ENCODE measurements at places on chromosomes 3 and 15.

DNA sequence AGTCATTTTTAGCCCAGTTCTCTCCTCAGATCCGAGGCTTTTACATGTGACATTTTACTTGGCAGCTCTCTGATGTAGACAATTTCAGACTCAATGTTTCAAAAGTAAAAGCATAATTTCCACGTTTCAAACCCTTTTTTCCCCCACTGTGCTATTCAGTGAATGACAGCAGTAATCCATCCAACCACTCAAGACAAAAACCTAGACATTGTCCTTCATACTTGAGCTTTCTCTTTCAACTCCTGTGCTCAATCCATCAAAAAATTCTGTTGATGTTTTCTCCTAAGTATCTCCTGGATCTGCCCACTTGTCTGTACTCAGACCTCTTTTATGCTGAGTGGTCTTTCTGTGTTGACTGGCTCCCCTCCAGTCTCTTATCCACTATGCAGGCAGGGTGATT is 214.7 kb downstream of the CHL1 start:
- DNase-seq: no peak
- peaks cover 18% of the 10 kb centered on the region for H3K27me3 ChIP-seq
- H3K36me3 ChIP-seq: no peaks in the 10 kb centered on the region
- H3K27ac ChIP-seq: no peak overlapping the region
- H3K4me3 ChIP-seq: no peak overlapping the region
- peaks cover 2% of the 10 kb centered on the region for H3K4me1 ChIP-seq

DNA sequence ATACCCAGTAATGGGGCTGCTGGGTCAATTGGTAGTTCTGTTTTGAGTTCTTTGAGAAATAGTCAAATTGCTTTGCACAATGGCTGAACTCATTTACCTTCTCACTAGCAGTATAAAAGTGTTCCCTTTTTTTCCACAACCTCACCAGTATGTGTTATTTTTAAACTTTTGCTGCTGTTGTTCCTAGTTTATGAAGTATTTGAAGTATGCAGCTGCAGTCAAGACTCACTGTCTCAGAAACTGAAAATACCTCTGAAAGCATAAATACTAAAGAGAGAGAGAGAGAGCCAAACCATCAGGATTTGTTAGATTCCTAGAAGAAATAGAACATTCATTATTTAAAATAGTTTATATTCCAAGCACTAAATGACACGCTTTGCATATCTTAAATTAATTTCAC is 764.2 kb downstream of the NTRK3 start:
- no peaks in the 10 kb centered on the region for H3K36me3 ChIP-seq
- H3K27me3 ChIP-seq: no peaks in the 10 kb centered on the region
- no peak overlapping the region for H3K27ac ChIP-seq
- no peaks in the 10 kb centered on the region for H3K4me1 ChIP-seq
- no peak for DNase-seq

GRCh38 chr3:116440196-116440595 is 5.1 kb downstream of the LSAMP start:
- H3K4me3 ChIP-seq: no peak overlapping the region
- H3K27me3 ChIP-seq: no peaks in the 10 kb centered on the region
- no peak overlapping the region for H3K27ac ChIP-seq
- no peaks in the 10 kb centered on the region for H3K4me1 ChIP-seq
- no peak for DNase-seq

DNA sequence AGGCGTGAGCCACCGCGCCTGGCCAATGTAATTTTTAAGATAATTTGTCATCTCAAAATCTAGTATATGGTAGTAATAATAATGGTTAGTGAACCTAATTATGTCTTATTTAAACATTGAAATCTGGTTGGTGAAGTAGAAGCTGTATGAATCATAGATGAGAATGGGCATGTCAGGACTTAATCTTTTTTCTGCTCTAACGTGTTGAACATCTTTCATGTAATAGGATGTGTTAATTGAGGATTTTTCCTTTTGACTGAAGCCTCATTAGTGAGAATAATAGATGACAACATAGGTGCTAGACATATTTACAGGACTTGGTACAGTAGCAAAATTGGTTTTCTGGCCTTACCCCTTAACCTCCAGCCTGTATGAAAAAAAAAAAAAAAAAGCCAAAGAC is 835.6 kb downstream of the IGSF11 start:
- no peaks in the 10 kb centered on the region for H3K27me3 ChIP-seq
- no peak for DNase-seq
- H3K27ac ChIP-seq: no peak overlapping the region

GRCh38 chr3:171743327-171744157 is 66.7 kb downstream of the PLD1 start:
- H3K27me3 ChIP-seq: peaks cover 9% of the 10 kb centered on the region
- H3K4me1 ChIP-seq: no peaks in the 10 kb centered on the region
- H3K27ac ChIP-seq: no peak overlapping the region
- DNase-seq: no peak

DNA sequence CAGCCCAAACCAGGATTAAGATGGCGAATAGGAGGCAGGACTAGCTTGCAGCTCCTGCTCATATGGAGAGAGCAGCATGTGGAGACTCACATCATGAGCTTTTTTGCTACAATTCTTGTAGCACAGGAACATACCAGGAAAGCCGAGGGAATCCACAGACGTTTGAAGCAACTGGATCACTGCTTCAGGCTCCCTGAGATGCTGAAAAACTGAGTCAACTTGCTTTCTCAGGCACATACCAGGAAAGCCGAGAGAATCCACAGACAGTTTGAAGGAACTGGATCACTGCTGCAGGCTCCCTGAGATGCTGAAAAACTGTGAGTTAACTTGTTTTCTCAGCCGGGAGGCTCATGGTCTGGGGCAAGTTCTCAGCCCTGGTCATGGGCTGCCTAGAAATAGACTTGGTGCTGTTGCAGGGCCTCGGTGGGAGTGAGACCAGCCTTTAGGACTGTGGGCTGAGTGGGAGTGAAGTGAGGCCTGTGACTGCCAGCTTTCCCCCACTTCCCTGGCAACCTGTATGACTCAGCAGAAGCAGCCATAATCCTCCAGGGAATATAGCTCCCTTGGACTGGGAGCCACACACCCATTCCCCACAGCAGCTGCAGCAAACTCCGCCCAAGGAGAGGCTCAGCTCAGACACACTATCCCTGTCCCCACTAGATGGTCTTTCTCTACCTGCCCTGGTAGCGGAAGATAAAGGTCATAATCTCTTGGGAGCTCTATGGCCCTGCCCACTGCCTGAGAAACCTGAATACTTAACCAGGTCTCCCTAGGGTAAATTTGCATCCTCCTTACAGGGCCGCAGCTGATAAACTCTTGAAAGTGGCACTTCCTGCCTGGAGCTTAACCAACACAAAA is 51.9 kb upstream of the PFN2 start:
- no peaks in the 10 kb centered on the region for H3K4me1 ChIP-seq
- H3K4me3 ChIP-seq: no peak overlapping the region
- no peak overlapping the region for H3K27ac ChIP-seq
- H3K27me3 ChIP-seq: peaks cover 16% of the 10 kb centered on the region
- H3K36me3 ChIP-seq: no peaks in the 10 kb centered on the region

GRCh38 chr3:176879710-176880109 is 317.6 kb downstream of the TBL1XR1 start:
- DNase-seq: no peak
- H3K4me1 ChIP-seq: no peaks in the 10 kb centered on the region
- peaks cover 2% of the 10 kb centered on the region for H3K36me3 ChIP-seq
- no peak overlapping the region for H3K27ac ChIP-seq
- no peak overlapping the region for H3K4me3 ChIP-seq
- H3K27me3 ChIP-seq: peaks cover 5% of the 10 kb centered on the region

GRCh38 chr3:69182588-69183316 is 60.4 kb upstream of the LMOD3 start:
- peak overlapping the region; percentile 49 for H3K27ac ChIP-seq
- no peaks in the 10 kb centered on the region for H3K27me3 ChIP-seq
- peaks cover 12% of the 10 kb centered on the region for H3K4me1 ChIP-seq
- DNase-seq: no peak

DNA sequence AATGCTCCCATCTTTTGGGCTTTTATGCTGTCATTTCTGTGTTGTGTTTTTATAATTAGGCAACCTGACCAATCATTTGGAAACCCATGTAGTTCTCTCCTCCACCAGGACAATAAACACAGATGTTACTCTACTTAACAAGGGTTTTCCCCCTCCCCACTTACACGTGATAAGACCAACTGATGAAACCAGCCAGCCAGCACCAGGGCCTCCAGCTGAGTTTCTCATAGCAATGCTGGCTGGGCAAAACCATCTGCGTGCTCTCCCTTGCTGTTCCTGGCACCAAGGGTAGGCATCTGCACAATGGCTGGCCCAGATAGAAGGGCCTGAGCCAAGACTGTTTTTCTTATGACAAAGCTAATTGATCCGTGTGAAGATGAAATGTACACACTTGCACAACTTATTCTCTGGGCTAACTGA is 310.4 kb downstream of the PLCL2 start:
- peaks cover 13% of the 10 kb centered on the region for H3K4me1 ChIP-seq
- no peaks in the 10 kb centered on the region for H3K27me3 ChIP-seq
- H3K4me3 ChIP-seq: no peak overlapping the region
- H3K36me3 ChIP-seq: peaks cover under 1% of the 10 kb centered on the region
- H3K27ac ChIP-seq: peak overlapping the region; percentile 69

GRCh38 chr3:104367000-104367399 is 999.7 kb upstream of the ALCAM start:
- no peaks in the 10 kb centered on the region for H3K27me3 ChIP-seq
- H3K27ac ChIP-seq: no peak overlapping the region
- DNase-seq: no peak

DNA sequence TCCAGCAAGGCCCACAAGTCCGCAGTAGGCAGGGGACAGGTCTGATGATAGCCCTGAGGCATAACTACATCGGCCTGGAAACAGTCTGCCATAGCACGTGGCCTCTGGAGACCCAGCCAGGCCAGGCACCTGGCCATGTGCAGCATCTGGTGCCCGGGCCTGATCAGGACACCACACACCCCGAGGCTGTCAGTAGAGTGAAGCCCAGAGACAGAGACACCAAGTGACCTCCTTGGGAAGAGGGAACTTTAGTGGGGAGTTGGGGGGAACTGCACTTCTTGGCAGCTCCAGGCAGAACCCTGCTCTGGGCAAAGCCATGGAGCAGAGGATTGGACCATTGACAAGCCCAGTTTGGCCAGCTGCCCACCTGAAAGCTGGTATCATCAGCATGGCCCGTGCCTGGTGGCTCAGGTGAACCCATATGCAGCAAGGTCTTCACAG is 1.2 kb downstream of the SHISA5 start:
- no peaks in the 10 kb centered on the region for H3K27me3 ChIP-seq
- peaks cover 2% of the 10 kb centered on the region for H3K36me3 ChIP-seq
- peak overlapping the region; percentile 88 for H3K4me3 ChIP-seq
- H3K27ac ChIP-seq: peak overlapping the region; percentile 96
- H3K4me1 ChIP-seq: peaks cover 54% of the 10 kb centered on the region

GRCh38 chr3:165658027-165658426 is 179.2 kb downstream of the BCHE start:
- DNase-seq: no peak
- no peaks in the 10 kb centered on the region for H3K36me3 ChIP-seq
- H3K27ac ChIP-seq: no peak overlapping the region

GRCh38 chr15:48774484-48774883 is 36.4 kb downstream of the CEP152 start:
- no peaks in the 10 kb centered on the region for H3K4me1 ChIP-seq
- no peaks in the 10 kb centered on the region for H3K27me3 ChIP-seq
- H3K36me3 ChIP-seq: no peaks in the 10 kb centered on the region
- no peak overlapping the region for H3K27ac ChIP-seq
- DNase-seq: no peak

DNA sequence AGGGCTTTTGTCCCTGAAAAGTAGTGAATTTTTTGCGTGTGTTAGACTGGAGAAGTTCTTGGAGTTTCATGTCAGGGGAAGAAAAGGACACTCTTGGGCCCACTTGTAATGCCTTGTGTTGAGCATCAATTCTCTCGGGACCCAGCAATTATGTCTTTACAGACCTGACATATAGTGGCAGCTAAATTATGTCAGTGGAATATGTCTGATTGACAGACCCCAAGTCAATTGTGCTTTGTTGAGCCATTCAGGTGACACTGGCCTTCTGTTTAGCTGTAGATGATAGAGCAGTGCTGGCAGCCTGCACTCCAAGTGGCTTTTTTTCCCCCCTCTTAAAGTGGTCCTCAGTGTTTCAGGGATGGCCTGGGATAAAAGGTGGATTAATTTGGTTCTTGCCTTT is 112.1 kb upstream of the AGBL1 start:
- peaks cover 6% of the 10 kb centered on the region for H3K27me3 ChIP-seq
- H3K36me3 ChIP-seq: no peaks in the 10 kb centered on the region
- DNase-seq: no peak

- H3K27ac ChIP-seq: no peak overlapping the region
- H3K4me3 ChIP-seq: no peak overlapping the region
- no peak for DNase-seq
- peaks cover 3% of the 10 kb centered on the region for H3K36me3 ChIP-seq
These were observed 27.0 kb upstream of the FSTL1 start for GRCh38 chr3:120477781-120478180.

GRCh38 chr15:60110909-60111308 is 106.8 kb downstream of the FOXB1 start:
- peaks cover 7% of the 10 kb centered on the region for H3K36me3 ChIP-seq
- peaks cover 2% of the 10 kb centered on the region for H3K4me1 ChIP-seq
- no peak overlapping the region for H3K4me3 ChIP-seq
- no peak for DNase-seq

DNA sequence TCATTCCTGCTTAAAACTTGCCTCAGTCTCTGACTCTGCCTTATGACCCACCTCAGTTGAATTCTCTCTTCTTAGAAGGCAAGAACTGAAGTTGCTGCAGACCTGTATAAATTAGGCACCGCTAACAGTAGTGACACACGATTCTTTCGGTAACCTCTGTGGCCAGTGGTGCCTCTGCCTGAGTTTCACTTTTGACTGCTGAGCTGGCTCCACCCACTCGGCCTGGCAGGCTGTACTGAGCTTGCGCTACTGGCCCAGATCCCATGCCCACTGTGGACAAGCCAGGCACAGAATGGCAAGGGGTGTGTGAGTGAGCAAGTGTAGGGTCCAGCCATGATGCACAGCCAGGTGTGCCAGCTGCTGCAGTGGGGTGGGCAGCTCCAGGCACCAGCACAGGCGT is 19.1 kb upstream of the EIF1B start:
- H3K4me1 ChIP-seq: peaks cover 2% of the 10 kb centered on the region
- peak overlapping the region; percentile 79 for H3K4me3 ChIP-seq
- peaks cover 9% of the 10 kb centered on the region for H3K36me3 ChIP-seq
- H3K27ac ChIP-seq: peak overlapping the region; percentile 90
- no peaks in the 10 kb centered on the region for H3K27me3 ChIP-seq
- no peak for DNase-seq

DNA sequence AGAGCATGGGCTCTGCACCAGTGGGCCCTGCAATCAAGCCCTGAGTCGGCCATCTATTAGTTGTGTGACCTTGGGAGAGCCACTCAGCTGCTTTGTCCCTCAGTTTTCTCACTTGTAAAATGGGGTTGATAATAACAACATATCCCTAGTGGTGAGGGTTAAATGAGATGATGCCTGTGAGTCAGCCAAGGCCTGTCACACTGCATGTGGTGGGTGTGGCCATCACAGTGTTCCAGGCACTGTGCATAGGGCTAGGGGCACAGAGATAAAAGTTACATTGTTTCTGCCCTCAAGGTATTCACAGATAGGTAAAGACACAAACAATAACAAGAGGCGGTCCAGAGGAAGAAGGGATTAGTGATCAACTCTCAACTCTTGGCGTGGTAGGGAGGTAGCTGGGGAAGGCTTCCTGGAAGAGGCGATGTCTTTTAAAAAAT is 19.5 kb downstream of the SMAD6 start:
- no peaks in the 10 kb centered on the region for H3K36me3 ChIP-seq
- H3K4me1 ChIP-seq: peaks cover 17% of the 10 kb centered on the region
- H3K4me3 ChIP-seq: no peak overlapping the region
- peaks cover 27% of the 10 kb centered on the region for H3K27me3 ChIP-seq
- H3K27ac ChIP-seq: peak overlapping the region; percentile 84
